ENCODE measurements at places on chromosomes 12 and 14. TPM values are rescaled to one million over a fixed set of nuclear protein-coding genes. Genes with fewer than 3 reads are reported as not detected.

DNA sequence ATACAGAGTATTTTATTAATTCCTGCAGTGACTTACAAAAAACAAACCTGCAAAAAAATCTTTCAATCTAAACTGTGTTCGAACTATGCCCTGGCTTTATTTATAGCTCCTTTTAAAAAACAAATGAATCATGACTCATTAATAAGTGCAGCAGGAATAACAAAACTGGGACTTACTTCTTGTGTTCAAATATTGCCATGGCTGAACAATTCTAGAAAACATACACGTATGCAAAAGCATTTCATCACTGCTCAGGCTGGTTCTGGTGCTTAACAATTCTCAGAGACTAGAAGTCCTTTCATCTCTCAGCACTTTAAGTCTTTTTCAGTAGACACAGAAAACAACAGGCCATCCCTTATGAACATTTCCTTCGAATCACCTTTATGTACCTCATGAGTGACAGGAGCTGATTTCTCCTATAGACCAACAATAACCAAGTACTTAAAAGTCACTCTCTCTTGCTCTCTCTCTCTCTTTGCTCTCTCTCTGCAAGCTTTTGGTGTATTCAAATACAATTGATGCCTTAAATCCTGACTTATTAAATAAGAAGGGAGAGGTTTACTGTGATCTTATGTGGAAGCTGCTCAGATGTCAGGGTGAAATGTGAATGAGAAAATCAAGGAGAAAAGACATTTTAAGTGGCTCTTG lies 268.8 kb downstream of the TTC8 start:
- DNase-seq, result no peak

The C12orf56 gene
- not detected for total RNA-seq

The CNIH1 gene
- total RNA-seq, result 86.8 TPM

- DNase-seq, result no peak
Measured at GRCh38 chr14:26596543-26597061, 1.2 kb downstream of the NOVA1 start.

The MIA2 gene
- 22.2 TPM for total RNA-seq

The RNU4-1 gene
- 1,499 TPM for total RNA-seq

- no peak for DNase-seq
Measured at GRCh38 chr12:91339106-91339505, 156.5 kb upstream of the DCN start.

The REM2 gene
- total RNA-seq, result not detected

- no peak for DNase-seq
Measured at GRCh38 chr12:26109343-26109881, 15.4 kb downstream of the BHLHE41 start.

DNA sequence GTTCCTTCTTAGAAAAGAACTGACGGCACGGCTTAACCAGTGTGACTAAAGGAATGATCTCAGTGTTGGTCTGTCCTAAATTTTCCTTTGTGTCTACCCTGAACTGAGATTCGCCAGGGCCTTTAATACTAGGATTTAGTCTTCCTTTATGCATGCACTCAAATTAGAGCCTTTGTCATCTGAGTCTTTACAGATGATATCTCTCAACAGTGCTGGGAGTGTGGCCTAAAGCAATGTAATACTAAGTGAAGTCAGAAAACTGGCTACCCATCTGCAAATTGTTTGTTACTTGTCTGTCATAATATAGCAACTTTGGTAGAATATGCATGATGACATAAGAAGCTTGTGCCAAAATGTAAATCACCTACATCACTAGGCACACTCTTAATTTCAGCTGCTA lies 95.4 kb downstream of the PTPRO start:
- no peak for DNase-seq

The LTBR gene
- total RNA-seq, result 34.3 TPM

DNA sequence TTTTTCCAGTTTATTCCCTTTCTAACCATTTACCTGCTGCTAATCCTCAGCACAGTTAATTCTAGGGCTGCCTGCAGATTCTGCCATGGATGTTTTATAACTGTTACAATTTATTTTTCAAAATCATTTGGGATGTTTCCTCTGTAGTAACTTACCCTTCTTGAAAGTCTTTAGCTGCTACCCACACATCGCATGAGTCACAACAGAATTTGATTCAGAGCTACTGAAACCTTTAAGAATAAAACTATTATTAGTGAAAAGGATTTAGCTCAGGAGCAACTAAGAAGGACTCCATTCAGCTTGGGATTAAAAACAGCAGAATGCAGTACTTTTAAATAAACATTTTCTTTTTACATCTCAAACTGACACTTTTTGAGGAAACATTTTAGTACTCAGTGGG lies 41.7 kb upstream of the RGS6 start:
- DNase-seq, result no peak

DNA sequence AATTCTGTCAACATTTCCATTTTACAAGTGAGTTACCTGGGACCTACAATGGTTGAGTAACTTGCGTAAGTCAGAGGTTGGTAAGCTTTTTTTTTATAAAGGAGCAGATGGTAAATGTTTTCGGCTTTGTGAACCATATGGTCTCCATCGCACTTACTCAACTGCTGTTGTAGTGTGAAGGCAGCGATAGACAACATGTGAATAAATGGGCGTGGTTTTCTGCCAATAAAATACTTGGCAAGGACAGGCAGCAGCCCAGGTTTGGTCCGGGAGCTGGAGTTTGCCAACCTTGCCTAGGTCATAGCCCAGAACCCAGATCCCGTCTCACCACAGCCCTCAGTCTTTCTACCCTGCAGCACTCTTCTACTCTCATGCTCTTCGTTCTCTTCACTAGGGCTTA lies 6.3 kb downstream of the DDX55 start:
- no peak for DNase-seq

DNA sequence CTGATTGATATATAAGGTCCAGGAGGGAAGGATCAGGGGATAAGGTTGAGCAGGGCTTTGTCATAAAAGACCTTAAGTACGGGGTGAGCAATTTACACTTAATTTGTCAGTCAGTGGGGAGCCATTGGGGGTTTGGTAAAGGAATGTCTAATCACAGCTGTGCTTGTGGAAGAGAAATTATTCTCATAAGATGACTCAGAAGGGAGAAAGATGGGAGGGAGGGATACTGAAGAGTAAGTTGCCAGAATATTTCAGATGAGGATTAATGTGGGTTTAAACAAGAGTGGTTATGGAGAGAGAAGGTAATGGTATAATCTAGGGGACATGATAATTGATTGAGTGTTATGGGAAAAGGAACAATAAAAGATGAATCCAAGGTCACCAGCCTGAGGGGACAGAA lies 500.1 kb upstream of the CCDC196 start:
- no peak for DNase-seq

DNA sequence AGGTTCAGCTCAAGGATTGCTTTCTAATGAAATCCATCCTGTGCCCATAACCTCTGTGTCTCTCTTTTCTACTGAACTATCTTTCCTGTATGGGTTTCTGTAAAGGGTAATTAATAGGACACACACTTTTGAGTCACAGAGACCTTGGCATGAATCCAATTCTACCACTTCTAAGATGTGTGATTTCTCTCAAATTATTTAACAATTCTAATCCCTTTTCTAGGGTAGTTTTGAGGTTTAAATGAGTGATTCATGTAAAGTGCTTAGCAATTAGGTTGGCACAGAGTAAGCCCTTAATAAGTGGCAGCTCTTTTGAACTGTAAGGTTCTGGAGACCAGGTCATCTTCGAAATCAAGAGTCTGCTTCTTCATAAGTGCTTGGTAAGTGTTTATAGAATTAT lies 202.7 kb downstream of the RASSF9 start:
- DNase-seq, result no peak

DNA sequence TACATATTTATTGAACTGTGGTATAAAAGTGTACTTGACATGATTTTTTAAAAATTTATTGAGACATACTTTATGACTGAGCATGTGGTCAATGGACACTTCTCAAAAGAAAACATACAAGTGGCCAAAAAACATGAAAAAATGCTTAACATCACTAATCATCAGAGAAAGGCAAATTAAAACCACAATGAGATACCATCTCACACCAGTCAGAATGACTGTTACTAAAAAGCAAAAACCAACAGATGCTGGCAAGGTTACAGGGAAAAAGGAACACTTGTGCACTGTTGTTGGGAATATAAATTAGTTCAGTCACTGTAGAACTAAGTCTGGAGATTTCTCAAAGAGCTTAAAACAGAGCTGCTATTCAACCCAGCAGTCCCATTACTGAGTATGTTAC lies 1177.6 kb downstream of the GALC start:
- DNase-seq, result no peak

- DNase-seq, result peak; percentile 94
Measured at GRCh38 chr12:124754949-124755800, 108.5 kb downstream of the SCARB1 start.

DNA sequence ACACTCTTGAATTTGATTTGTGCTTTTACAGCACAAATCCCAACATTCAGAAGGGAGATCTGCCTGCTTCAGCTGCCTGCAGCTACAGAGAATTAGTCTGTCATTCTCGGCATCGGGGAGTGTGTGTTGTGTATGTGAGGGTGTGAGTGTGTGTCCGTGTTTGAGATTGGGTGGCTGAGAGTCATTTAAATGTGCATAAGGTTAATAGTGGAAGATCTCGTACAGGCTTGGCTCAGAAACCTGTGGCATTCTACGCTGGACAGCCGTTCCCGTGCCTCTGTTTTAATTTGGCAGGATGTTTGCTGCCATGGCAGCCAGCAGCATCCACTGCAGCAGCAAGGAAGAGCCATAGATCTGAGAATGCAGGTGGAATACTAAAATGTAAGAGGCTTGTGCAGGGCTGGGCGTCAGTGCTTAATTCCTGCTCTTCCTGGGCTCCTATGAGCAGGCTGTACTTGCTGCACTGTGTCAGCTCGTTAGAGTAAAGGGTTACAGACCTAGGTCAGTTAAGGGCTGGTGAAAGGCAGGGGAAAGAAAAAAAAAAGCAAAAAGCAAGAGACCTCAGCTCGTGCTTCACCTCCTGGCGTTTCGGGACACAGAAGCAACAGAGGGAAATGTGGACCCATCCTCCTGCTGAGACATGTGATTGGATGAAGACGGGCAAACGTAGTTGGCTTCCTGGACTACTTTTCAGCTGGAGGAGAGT lies 205.4 kb downstream of the NAV3 start:
- DNase-seq, result peak; percentile 31

- no peak for DNase-seq
Measured at GRCh38 chr14:24858052-24858451, 191.9 kb downstream of the STXBP6 start.

All from Right ventricle myocardium inferior (tissue), 1 donor.